SW480 (cell line): ENCODE measurements at places on chromosomes 11 and 22.

- DNase-seq, result no peak
Measured at GRCh38 chr11:67309166-67309565, 5.8 kb downstream of the SSH3 start.

GRCh38 chr11:798093-798713 is at the start of gene SLC25A22:
SLC25A22 (minus strand) TSS chr11:798281; CDS start chr11:795006, 3,275 bp downstream.
- DNase-seq, result peak; percentile 69

- no peak for DNase-seq
Measured at GRCh38 chr22:22427542-22428065, 80.9 kb downstream of the ZNF280B start.

DNA sequence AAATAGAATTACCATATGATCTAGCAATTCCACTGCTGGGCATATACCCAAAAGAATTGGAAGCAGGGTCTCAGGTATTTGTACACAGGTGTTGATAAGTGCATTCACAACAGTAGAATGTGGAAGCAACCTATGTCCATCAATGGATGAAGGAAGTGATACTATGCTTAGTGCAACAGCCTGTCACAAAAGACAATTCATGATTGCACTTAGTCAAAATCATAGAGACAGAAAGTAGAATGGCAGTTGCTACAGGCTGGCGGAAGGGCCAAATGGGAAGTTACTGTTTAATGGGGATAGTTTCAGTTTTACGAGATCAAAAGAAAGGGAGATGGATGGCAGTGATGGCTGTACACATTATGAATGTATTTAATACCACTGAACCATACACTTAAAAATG is 42.0 kb downstream of the SGSM3 start:
- DNase-seq, result no peak

DNA sequence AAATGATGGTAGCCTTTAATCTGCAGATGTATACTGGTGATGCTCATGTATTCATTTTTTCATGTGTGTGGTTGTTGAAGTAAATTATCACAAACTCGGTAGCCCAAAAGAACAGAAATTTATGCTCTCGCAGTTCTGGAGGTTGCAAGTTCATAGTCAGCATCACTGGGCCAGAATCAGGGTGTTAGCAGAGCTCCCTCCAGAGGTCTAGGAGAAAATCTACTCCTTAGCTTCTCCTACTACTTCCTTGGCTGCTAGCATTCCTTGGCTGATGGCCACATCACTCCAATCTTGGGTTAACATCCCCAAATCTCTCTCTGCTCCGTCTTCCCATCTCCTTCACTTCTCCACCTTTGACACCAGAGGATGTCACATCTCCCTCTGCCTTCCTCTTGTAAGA is 45.3 kb upstream of the GALNT18 start:
- DNase-seq, result no peak

- DNase-seq, result no peak
Measured at GRCh38 chr11:35160246-35160824, 21.4 kb downstream of the CD44 start.

GRCh38 chr22:46450931-46451561 is 86.4 kb downstream of the CELSR1 start:
- DNase-seq, result no peak

DNA sequence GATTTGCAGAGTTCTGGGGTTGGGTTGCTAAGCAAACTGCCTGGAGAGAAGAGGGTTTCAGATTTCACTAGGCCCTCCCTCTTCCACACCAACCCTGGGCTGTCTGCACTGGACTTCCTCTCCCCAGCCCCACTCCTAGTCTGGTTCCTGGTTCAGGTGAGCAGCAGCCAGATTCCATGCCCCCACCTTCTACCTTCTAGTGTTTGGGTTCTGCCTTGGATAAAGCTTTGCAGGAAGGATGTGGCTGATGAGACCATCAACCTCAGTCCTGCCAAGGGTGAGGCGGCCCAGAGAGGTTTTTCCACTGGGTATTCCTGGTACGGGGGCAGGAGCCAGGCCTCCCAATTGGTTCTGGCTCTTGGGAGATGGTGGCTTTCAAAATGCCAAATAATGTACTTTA is 68.3 kb downstream of the BCR start:
- peak; percentile 38 for DNase-seq

GRCh38 chr11:114209904-114210303 is 86.3 kb upstream of the NNMT start:
- peak; percentile 5 for DNase-seq

- DNase-seq, result no peak
Measured at GRCh38 chr11:19828382-19829108, 115.9 kb downstream of the NAV2 start.

- DNase-seq, result peak; percentile 64
Measured at GRCh38 chr11:126185259-126186024, 26.0 kb downstream of the RPUSD4 start.

DNA sequence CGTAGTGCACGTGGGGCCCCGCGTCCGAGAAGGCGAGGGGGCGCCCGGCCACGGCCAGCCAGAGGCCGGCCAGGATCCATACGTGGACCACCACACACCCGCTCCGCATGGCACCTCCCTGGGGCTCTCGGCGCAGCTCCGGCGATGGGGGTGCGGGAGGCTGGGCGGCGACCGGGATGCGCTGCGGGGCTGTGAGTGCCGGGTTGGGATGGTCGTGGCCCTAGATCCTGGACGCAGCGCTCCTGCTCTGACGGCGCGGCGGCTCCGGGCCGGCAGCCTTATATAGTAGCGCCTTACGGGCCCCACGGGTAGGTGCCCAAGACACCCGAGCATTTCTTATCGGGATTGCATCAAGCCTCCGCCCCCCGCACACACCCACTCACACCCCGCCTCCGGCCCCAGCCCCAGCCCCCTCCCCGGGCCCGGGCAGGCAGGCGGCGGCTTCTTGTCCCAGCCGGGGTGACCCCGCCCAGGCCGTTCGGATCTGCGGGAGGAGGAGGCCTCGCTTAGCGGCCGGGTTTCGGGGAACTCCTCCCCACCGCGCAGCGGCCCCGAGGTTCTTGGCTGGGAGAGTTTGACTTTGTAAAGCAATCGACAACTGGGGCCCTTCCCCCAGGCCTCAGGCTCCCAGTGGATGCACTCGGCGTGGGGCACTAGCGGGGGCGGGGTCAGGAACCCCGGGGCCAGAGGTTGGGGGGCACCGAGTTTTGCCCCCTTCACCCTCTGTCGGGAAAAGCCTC is at the start of gene FGF19:
TSS of gene FGF19 (minus strand) at position 255 of the 740 bp plus-strand sequence. CDS start at position 109, 146 bp downstream.
- DNase-seq, result peak; percentile 88

DNA sequence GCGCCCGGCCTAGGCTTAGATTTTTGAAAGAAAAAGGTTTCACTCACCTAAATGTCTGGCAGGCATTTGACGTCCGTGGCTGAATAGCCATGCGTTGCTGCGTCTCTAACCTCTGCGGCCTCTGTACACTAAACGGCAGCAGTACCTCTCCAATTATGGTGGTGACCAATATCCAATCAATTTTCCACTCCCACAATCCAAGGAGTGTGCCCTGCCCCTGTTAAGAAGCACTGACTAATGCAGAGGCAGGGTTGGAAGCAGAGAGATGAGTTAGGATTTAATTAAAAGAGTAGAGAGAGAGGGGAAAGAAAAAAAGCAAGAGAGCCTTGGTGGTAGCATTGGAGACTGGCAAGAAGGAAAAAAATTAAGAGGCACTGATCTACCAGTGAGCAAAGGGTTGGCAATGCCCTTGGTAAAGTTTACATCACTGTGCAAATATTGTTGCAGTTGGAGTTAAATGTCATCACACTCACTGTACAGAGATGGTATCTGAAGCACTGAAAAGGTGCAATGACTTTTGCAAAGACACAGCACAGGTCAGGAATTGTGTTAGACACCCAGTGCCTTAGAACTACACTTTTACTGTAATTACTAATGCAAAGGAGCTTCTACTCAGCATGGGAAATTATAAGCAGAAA is 526.7 kb downstream of the NTM start:
- DNase-seq, result no peak

DNA sequence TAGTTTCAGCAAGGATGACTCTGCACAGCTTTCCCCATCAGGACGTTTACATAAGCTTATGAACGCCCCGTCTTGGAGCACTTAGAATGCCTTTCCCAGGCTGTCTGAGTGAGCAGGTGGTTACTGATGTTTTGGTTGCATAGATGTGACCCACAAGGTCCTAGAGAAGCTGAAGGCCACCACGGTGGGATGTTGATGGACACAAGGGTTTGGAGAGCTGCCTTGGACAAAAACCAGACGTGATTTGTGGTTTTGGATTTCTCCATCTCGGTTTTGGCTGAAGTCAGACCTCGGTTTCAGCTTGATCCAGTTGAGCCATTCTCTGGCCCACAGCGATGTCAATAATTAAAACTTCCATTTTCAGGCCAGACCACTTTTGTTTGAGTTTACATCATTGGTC is 151.9 kb downstream of the LDLRAD3 start:
- no peak for DNase-seq

GRCh38 chr22:41302021-41302767 is 869 bp downstream of the ZC3H7B start:
- no peak for DNase-seq

DNA sequence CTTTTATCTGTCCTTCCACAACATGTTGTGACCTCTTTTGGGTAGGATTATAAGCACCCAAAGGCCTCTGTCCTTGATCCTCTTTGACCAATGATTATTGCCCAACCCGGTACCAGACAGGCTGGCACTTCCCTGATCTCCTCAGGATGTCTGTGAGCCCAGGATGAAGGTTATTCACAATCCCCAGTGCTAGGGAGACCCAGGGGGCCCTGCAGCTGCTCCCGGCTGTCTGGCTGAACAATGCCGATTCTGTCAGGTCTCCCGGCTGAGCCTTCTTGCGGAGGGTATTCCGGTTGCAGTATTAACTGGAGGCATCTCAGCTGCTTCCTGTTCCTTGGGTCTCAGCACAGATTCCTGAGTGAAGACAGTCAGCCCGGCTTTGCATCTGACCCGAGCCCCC is 71.2 kb upstream of the CDON start:
- no peak for DNase-seq

DNA sequence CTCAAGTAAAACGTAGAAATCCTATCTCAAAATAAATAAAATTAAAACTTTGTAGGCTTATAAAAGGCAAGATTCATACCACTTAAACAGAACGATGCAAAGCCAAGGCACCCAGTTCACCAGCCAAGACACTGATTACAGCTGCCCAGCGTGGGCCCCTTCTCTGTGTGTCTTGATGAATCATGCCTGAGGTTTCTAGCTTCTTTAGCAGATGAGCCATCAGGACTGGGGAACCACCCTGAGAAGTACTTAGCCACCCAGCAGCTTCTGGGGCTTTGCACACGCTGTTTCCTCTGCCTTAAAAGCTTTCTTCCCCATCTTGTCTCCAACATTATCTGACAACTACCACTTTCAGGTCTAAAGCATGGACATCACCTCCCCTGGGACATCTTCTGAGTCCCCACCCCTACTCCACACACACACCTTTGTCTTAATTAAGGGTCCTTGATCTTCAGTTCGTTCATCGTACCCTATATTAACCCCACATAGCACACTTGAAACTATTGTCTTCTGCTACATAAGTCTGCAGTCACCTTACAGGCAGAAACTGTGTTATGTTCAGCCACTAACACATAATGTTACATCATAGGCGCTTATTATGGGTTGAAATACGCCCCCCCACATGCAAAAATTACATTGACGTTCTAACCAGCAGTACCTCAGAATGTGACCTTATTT is 8.7 kb upstream of the LAYN start:
- peak; percentile 21 for DNase-seq

DNA sequence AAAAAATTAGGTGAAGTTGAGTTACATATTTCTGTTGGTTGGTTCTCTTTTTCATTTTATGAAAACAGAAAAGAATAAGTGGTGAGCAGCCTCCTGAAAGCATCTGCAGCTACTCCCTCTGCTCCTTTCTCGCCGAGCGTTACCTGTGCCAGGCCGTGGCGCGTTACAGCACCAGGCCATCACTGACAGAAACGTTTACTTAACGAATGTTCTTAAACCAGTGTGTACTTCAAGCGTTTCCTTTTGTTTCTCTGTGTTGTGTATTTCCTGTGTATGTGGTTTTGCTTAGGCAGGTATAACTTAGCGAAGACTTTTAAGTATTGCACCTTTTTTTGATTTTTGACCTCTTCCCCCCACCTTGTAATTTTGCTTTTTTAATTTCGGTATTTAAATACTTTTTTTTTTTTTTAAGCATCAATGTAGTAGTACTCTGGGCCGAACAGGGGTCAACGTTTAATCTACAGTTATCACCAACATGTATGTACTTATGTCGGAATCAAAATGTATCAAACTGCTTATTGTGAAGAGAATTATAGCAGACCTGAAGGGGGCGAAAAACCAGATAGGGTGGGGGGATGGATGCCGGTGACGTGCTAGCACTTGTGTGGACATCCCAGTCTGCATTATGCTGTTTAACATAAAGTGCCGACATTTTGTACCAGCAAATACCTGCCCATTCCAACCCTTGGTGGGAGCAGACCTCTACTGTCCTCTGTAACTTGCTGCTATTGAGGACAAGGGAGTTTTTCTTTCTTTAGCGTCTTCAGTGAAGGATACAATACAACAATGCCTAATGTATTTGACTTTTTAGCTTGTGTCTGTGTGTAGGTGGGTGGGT is 21.6 kb upstream of the ADSL start:
- no peak for DNase-seq

- DNase-seq, result no peak
Measured at GRCh38 chr11:125272821-125273220, 108.3 kb downstream of the PKNOX2 start.

GRCh38 chr11:101127197-101127698 is 2.4 kb downstream of the PGR start:
- no peak for DNase-seq

DNA sequence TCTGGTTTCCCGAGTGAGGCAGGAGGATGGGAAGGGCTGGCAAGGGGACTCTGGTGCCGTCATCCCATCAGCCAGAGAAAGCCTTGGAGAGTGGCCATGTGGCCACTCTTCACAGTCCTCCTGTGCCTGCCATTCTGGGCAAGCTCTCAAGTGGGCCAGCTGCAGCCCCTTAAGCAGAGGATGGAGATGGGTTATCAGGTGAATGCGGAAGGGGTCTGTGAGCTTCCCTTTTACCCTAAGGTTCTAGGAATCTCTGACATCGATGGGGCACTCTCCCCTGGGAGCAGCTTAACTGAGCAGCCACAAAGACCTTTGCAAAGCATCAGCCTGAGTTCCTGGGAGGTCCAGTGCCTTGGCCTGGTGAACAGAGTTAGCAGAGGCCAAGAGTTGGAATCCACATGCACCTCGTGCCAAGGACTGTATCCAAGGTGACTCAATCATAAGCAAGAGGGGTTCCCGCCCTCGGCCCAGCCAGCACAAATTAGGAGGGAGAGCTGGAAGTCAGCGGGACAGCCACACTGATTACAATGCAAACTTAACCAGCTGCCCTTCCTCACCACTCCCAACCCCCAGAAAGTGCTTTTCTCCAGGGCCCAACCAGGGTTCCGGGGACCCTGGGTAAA is 193.6 kb downstream of the BUD13 start:
- peak; percentile 90 for DNase-seq

DNA sequence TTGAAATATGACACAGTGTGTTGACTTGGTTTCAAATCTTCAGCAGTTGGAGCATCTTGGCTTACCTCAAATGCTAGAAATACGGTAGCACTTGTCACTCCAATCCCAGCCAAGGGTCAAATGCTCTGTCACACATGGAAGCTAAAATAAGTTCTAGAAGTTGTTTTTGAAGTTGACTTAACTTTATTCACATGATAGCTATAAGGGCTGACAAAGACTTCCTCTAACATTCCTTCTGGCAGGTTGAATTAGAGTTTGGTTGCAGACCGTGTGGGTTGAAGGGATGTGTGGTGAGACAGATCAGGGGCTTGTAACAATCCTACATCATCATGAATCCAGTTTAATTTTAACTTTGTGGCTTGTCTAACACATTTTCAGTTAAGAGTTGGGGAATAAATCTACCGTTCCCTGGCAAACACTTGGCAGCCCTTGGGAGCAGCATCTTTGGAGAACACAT is 4.6 kb downstream of the SLN start:
- DNase-seq, result no peak

- no peak for DNase-seq
Measured at GRCh38 chr22:49838771-49839717, 11.4 kb upstream of the BRD1 start.

- peak; percentile 55 for DNase-seq
Measured at GRCh38 chr11:36352922-36353321, 56.8 kb downstream of the PRR5L start.
